ENCODE measurements at places on chromosomes 7 and 10.

DNA sequence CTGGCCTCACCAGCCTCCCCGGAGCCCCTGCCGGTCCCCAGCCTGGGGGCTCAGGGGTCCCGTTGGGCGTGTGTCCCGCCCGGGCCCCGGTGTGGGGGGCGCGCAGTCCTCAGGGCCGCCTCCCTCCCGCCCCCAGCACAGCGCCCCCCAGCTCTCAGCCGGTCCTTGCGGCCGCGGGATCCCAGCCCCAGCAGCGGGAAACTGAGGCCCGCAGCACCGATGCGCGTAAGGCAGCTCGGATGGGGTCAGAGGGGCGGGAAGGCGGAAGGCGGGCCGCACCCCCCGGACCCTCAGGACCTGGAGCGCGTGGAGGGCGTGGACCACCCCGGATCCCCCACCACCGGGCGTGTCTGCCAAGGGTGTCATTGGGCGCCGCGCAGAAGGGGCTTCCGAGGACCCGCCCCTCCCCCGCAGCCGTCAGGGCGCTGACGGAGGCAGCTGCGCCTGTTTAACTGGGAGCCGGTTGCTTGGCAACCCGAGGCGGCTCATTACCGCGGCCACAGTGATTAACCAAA lies 14.9 kb downstream of the UNCX start:
- DNase-seq: no peak

GRCh38 chr10:110822712-110823311 lies 48.9 kb upstream of the PDCD4 start:
- DNase-seq: no peak

DNA sequence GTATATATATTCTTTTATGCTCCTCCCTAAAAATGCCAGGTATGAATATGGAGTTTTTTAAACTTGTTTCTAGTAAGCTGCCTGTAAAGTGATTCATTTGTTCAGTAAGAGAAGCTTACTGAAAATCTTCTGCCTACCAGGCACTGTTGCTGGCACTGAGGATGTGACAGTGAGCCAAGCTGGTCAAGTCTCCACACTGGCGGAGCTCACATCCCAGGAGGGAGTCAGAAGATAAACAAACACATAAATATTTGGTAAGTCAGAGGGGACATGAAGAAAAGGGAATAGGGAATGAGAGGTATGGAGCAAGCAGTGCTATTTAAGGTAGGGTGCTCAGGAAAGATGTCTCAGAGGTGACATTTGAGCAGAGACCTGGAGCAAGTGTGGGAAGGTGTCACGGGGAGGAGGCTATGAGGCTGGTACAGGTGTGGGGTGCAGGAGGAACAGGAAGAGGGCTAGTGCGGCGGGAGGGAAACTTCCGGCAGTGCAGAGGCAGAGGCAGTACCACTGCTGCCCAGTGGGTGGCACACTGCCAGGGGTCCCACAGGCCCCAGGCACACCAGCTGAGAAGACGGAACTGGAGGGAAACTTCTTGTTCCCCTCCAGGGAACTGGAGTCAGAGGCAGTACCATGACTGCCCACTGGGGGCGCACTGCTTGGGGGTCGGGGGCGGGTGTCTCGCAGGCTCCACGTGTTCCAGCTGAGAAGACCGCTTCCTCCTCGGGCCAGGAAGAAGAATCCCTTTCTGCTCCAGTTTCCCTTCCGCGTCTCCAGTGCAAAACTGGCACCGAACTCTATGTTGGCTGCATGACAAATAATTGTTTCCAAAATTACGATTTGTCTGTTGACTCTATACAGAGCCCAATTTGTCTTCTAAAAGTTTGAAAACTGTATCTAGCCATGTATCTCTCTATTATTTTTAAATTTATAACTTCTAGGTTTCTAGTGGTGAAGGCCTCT lies 161.0 kb downstream of the TEX36 start:
- DNase-seq: no peak

GRCh38 chr10:11578802-11579255 lies 32.6 kb downstream of the USP6NL start:
- no peak for DNase-seq

- DNase-seq: no peak
Observed at GRCh38 chr10:27635290-27635689, 110.3 kb downstream of the MKX start.

GRCh38 chr7:30838008-30838407 lies 66.8 kb downstream of the MINDY4 start:
- DNase-seq: no peak

DNA sequence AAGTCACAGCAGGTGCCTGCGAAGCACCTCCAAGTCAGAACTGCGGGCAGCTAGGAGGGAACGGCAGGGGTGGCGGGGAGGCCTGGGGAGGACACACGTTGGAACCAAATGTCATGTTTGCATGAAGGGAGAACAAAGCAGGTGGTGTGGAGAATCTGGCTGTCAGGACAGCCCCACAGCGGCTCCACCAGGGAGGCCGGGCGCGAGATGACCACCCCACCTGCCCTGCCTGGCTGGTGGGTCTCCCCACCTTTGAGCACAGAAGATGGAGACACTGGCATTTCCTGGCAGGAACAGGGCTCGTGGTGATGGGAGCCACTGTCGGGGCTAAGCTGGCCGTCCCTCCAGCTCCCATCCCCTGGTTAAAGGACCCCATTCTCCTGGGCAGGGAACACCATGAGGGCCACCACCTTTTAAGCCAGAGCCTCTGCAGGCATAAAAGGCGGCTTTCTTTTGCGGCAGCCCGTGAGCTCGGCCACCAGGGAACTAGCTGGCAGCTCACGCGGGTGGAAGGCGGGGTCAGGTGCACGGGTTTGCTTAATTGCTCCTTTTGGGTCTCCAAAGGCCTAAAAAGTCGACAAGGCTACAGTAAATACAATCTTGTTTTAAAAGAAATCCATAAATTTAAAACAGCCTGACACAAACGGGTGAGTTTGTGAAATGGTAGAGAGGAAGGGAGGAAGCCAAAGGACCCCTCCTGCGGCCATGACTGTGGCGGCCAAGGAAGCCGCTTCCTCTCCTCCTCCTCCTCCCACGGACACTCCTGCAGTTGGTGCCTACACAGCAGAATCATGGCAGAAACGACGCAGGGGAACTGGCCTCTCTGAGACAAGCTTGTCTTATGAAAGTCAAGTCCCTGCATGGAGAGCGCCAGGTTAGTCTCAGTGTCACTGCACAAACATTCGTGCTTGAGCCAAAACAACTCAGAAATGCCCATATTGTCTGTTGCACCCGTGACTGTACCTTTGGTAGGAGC lies 213.8 kb downstream of the DNAJB6 start:
- DNase-seq: no peak

GRCh38 chr10:109875151-109875568 lies 48.2 kb downstream of the XPNPEP1 start:
- DNase-seq: no peak

DNA sequence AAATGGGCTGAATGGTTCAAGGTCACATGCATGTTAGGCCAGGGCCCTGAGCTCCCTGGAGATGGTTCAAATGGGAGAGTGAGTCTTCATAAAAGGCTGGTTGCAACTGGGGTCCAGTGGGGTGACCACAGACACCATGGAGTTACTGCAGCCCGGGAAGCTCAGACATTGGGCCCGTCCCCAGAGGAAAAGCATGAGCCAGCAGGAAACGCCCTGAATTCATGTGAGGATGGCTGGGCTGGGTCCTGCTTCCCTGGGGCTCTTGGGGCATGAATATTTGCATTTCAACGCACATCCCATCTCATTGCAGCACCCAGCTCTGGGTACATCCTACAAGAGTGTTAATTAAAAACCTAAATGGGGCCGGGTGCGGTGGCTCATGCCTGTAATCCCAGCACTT lies 549.0 kb downstream of the TCERG1L start:
- no peak for DNase-seq

DNA sequence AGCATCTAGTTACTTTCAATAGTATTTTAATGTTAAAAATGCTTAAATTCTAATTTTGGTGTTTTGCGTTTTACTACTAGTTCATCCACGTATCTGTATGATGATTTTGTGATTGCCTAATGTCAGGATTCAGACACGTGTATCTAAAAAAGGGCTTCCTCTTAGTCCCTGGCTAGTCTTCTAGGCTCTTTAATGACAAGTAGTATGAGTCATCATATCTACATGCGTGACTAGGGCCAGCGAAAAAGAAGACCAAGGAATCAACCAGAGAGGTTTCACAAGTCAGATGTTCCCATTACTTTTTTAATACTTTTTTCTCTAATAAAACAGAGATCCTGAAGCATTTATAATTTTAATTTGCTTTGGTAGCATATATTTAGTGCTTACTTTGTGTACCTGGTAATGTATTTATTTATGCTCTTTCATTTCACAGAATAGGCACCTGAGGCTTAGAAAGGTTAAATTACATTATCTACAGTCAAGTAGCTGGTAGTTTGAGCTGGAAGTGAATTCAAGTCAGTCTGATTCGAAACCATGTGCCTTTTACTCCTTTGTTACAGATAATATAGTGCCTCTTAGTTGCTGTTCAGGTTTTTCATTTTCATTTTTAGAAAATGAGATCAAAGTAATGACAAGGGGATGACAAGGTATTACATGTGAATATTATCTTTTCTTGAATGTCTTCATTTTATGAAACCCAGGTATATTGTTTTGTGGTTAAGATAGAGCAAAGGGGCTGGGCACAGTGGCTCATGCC lies 140.3 kb downstream of the FOXP2 start:
- DNase-seq: no peak

DNA sequence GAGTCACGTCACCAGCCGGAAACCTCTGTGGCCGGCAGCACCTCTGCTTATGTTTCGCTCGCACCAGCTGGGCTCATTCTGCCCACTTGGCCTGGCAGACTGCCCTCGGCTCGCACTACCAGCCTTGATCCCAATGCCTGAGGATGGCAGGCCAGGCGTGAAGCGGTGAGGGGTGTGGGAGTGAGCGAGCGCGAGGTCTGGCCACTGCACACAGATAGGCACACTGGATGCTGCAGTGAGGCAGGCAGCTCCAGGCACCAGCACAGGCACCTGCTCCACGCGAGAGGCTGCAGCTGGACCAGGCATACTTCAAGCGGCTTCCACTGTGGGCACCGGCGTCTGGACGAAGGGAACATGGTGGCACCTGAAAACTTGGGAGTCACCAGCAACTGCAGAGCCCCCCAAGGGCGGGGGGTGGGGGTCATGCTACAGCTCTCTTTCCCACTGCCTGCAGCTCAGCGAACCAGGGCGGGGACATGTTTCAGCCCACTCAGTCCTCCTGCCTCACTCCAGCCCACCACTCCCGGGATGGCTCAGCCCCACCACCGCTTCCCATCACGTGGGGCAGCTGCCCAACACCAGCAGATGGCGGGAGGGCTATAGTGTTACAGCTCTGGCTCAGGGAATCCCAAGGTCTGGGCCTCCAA lies 5.4 kb upstream of the DMTF1 start:
- no peak for DNase-seq

DNA sequence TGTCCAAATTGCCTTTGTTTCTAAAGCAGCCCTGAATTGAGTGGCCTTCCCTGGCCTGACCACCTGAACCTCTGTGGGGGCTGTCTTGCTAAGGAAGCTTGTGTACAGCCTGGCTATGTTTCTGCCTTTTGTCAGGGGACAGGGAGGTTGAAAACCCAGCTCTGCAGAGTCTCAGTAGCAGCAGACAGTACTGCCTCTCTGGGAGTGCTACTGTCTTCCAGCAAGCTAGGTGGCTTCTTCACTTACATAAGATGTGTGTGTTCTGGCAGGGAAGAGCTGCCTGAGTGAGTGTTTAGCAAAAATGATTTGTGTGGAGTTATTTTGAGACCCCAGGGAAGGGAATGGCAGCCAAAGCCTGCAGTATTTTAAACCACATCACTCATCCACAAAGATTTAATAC lies 57.4 kb downstream of the LRRC4 start:
- DNase-seq: no peak

- no peak for DNase-seq
Observed at GRCh38 chr7:75534727-75535307, 42.7 kb downstream of the SPDYE5 start.

GRCh38 chr7:105940109-105940508 lies 23.0 kb upstream of the CDHR3 start:
- DNase-seq: no peak

- DNase-seq: no peak
Observed at GRCh38 chr10:123018531-123018930, 9.7 kb downstream of the ACADSB start.

DNA sequence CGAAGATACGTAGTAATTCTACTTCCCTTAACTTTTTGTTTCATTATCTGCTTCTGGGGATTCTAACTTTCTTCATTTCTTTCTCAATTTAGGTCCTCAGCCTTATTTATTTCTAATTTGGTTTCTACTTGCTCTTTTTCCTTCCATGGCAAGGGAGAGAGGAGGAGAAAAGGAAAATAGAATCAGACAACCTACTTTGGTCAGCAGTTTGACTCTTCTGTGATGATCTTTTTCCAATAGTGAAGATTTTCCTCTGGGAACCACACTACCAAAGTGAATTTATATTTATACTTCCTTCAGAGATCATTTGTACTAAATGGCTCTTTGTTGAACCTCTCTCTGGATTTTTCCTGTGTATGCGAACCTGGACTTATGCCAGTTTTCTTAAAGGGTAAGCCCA lies 90.2 kb downstream of the TMEM26 start:
- no peak for DNase-seq

DNA sequence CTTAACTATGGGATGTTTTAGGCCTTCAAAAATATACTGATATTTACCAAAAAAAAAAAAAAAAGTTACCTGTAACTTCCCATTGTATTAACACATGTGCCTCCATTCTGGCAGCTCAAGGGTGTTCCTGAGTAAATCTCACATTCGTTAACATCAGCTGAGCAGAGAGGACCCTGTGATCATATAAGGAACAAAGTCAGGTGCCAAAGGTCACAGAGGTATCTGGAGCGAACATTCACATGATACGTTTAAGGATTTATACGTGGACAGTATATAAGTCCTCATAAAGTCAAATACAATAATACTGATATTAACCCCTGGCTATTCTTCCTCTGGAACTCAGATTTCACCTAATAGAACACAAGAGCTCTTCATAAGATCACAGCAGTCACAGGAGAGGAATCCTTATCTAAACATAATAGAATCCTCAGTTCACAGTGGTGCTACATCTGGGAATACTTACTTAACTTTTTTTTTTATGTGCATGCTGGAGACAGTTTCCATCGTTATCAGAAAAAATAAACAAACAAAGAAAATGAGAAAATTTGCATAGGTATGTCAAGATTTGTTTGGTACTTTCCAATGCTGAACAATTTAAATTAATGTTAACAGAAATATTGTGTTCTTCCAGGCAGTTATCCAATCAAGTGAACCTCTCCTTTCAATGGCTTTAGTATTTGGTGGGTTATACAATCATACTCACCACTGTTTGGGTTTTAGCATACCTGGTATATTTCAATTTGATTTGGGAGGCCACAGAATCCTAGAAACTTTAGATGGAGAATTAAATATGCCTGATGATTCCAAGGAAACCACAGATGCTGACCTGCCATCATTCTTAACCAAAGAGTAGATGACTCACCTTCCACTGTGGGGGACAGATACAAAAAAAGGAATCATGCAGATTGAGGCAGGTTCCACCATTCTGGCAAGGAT lies 6.6 kb downstream of the CUBN start:
- DNase-seq: no peak

DNA sequence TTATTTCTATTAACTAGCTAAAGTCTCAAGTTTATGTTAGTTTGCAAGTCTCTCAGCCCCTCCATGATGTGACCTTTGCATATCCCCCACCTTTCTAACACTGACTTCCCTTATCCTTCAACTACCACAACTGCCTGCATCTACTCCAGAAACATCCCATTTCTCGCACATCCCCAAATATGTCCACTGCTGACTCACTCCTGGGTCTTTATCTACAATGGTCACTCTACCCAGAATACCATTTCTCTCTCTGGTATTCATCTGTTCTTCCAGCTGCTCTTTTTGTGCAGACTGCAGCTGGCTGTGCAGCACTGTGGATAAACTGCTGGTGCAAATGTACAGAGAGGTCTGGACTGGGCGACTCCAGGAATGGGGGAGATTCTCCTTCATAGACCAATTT lies 32.7 kb upstream of the PRSS1 start:
- no peak for DNase-seq
